ENCODE measurements at places on chromosomes 12 and 14.

- DNase-seq, result peak; percentile 64
Observed at GRCh38 chr12:4041187-4041885, 168.1 kb upstream of the PARP11 start.

DNA sequence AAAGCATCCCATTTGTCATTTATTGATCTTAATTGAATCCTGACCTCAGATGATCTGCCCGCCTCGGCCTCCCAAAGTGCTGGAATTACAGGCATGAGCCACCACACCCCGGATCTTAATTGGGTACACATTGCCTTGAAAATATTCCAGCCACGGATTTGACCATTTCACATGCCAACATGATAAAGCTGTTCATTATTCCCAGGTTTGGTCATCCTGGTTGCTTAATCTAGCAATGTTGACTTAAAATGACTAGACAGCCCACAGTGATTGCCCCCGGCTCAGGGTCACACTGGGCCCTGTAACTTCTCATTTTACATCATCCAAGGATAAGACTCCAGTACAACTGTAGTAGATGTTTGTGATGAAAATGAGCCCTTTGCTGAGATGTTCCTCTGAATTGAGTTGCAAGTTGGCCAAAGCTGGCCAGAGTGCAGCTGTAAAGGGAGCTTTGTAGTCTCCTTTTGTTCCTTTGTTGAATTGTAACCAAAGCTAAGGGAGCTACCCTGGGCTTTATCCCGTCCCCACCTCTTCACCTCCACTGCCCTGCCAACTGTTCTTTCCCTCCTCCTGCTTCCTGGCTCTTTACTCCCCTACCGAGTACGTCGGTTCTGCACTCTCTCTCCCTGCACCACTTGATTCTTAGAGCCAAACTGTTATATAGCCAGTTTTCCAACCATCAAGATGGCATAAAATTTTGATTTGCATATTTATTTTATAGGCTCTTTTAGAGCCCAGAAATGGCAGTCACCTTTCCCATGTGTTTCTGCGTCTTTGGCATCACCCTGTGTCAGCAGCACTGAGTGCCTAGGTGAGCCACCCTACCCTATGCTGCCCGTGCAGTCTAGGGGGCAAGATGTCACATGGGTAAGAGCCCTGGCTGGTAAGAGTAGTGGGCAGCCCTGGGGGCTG lies 141.3 kb upstream of the HIF1A start:
- DNase-seq, result no peak

- no peak for DNase-seq
Observed at GRCh38 chr12:106125351-106126095, 13.2 kb downstream of the NUAK1 start.

DNA sequence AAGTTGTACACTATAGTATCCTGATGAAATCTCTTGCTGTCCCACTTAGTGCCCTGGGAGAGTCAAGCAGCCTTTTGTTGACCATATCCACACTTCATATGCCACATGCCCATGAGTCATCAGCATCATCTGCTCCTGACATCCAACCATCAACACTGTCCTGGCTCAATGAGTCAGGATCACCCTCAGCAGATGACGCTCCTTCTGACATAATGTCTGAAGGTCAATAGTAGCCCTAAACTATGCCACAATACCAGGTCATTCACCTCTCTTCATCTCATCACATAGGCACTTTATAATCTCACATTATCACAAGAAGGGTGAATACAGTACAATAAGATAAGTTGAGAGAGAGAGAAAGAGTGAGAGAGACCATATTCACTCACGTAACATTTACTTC lies 369.0 kb upstream of the FAR2 start:
- no peak for DNase-seq

DNA sequence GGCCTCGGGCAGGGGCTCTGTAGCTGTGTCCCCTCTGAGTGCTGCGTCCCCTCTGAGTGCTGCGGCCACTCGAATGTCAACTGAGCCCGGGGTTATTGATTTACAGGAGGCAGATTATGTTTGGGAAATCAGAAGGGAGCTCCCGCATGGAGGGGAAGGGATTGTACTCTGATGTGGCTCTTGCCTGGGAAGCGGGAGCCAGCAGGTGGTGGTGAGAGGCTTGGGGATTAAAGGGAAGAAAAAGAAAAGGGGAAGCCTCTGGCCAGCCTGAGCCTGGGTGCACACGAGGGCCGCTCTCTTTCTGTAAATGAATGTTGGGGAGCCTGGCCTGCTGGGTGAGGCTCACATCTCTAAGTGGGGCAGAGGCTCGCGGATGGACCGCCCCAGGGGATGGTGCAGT lies 143.7 kb downstream of the AACS start:
- DNase-seq, result no peak

DNA sequence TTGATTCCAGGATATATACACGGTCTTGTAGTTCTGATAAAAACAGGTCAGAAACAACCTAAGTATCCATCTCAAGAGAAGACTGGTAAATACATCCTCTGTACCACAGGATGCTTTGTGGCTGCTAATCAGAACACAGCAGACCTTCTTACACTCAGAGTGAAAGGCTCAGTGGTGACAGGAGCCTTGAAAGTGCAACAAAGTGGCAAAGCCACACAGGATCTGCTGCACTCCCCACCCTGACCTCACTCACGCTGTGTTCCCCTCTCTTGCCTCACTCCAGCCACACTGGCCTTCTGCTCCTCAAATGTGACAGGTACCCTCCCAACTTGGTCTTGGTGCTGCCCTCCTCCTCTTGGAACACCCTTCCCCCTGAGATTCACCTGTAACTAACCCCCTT lies 98.1 kb upstream of the GRIP1 start:
- no peak for DNase-seq

- no peak for DNase-seq
Observed at GRCh38 chr14:41313196-41313595, 293.5 kb upstream of the LRFN5 start.

DNA sequence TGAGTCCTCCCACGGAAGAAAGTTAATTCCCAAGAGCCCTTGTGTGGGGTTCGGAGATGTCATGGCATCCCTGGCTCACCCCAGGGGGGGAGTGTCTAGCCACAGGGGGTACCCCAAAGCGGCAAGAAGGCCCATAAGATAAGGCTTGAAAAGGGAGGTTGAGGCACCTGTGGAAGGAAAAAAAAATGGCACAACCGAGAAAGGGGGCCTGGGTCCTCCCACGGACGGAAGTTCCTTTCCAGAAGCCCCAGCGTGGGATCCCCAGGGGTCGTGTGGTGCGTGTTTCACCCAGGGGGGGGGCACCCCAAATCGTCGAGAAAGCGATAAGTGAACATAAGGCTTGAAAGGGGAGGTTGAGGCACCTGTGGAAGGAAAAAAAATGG lies 266.7 kb downstream of the ALG10 start:
- no peak for DNase-seq

DNA sequence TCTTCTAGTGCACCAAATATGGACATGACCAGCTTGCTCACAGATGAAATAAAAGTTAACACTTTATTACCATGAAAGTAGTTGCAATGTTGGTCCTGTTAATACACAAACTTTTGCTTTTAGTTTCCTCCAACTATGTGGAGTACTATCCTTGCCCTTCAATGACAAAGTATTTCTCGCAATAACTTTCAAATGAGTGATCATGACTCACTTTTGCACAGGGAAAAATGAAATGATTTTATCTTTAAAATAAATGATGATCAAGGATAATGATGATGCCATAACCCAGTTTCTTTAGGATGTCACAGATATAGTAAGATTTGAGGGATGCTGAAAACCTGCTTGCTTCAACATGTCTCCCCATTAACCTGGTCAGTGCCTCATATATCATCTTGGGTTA lies 254.0 kb upstream of the KITLG start:
- DNase-seq, result no peak

- no peak for DNase-seq
Observed at GRCh38 chr14:85943192-85943591, 413.2 kb downstream of the FLRT2 start.

GRCh38 chr14:89635615-89636014 lies 218.6 kb upstream of the FOXN3 start:
- DNase-seq, result no peak

DNA sequence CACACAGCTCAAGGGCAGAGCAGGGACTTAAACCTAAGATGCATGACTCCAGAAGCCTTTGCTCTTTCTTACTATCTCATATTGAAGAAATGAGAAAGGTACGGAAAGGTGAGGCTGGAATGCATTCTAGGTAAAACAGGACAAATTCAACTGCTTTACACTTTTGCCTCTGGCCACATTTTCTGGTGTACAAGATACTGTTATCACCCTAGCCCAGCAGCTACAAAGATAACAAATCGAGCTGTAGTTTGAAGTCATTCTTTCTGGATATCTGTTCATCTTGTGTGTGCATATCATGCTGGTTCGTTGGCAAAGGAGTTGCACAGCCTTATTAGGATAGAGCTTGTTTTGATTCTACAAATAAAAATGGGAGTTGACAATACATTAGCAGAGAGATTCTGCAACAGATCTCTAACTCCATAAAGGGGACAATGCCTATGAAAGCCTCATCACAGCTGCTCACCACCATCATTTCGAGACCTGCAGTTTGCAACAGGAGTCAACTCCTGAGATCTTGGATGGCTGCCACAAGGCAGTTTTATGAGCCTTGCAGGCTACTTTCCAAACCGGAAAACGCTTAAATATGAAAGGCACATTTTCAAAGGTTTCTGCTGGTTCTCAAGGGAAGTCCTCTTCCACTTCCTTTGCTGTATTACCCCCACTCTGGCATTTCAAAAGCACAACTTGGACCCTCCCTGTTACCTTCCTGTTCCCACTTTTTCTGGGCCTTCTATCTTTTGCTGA lies 64.9 kb downstream of the STXBP6 start:
- no peak for DNase-seq

GRCh38 chr14:89041257-89041582 lies 216.8 kb downstream of the TTC8 start:
- no peak for DNase-seq

DNA sequence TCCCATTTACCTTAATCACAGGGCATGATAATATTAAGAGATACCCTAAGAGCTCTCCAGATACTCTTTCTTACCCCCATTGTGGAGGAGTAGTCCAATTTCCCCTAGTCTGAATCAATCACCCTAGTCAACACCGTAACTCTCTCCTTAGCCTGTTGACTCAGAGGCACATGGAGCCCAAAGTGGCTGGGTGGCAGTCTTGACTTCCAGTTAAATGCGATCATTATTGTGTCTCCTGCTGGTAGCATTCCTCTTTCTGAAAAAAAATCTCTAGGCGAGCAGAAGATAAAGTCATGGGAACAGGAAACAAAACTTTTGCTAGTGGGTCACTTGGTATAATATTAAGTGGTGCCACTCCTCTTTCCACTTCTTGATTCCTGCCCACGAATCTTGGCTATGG lies 46.4 kb downstream of the EMP1 start:
- DNase-seq, result no peak

- DNase-seq, result no peak
Observed at GRCh38 chr14:66782853-66783252, 274.9 kb downstream of the GPHN start.

DNA sequence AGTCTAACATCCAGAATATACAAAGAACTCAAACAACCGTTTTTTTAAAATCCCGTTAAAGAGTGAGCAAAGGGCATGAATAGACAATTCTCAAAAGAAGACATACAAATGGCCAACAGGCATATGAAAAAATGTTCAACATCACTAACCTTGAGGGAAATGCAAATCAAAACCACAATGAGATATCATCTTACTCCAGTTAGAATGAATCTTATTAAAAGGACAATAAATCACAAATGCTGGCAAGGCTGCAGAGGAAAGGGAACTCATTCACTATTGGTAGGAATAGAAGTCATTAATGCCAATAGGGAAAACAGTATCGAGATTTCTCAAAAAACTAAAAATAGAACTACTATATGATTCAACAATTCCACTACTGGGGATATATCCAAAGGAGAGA lies 520.1 kb downstream of the RMST start:
- DNase-seq, result no peak

DNA sequence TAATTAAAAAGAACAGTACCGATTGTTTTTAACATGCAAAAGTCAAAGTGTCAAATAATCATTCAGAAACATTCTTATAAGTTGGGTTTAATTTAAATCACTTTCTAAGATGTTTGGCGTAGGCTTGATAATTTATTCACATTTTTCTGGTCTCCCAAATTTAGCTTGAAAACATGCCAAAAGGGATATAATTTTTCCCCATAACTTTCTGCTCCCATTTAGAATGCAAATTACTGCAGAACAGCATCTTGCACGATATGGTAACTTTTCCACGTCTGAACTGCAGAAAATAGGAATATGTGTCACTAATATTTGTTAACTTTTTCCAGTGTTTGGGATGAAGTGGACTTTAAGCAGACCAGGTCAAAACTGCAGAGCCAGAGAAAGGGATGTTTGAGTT lies 1592.4 kb upstream of the SEL1L start:
- no peak for DNase-seq

DNA sequence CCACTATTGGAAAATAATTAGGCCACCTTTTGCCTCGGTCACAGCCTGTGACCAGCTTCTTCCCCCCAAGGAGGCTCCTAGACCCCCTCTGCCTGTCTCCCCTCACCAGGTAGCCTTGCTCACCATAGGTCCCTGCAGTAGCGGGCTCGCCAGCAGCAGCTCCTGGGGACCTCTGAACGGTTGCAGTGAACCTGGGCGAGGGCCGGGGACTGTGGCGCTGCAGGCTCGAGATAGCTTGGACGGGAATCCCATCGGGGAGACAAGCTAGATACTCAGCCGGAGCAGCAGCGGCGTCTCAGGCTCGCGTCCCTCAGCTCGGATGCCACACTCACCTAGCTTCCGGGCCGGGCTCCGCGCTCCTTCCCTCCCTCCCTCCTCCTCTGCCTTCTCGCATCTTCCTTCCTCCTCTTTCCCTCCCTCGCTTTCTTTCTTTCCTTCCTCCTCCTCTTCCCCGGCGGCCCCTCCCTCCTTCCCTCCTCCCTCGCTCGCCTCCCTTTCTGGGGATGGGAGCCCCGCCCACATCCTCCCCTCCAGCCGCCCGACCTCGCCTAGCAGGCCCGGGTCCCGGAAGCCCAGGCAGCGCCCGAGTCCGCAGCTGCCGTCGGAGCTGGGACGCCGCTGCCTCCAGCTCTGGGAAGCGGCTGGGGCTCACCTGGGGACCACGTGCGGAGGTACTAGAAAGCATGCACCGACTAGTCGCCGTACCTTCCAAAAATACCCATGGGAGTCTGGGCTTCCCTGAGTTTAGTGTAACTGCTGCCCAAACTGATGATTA lies at the start of gene BMP4:
Gene BMP4 (minus strand): TSS at position 399 of the 775 bp plus-strand sequence. CDS start 4,603 bp downstream, outside the sequence.
- peak; percentile 94 for DNase-seq

GRCh38 chr12:57549203-57549908 lies 488 bp upstream of the KIF5A start:
- no peak for DNase-seq

GRCh38 chr14:40058901-40059897 lies 627.0 kb upstream of the FBXO33 start:
- DNase-seq, result no peak

DNA sequence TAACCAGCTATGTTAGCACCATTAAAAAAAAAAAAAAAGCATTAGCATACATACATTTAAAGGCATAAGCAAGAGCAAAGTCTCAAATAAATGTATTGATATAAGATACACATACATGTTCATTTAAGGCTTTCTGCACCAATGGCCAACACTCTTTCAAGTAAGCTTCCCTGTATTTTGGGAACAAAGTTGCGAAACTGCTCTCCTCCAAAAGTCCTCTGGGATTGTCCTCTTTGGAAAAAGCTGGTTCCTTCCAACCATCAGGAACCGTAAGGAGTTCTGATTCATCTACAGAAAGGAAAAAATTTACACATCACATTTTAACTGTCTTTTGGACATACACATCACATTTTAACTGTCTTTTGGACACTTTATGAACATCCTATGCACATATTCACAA lies 3.2 kb downstream of the KRR1 start:
- no peak for DNase-seq

GRCh38 chr14:22220427-22220826 lies 368.6 kb downstream of the DAD1 start:
- DNase-seq, result no peak

- no peak for DNase-seq
Observed at GRCh38 chr12:101231636-101232035, 21.6 kb upstream of the SLC5A8 start.
